ENCODE measurements at places on chromosomes 2 and 18. TPM values are rescaled to one million over a fixed set of nuclear protein-coding genes. Genes with fewer than 3 reads are reported as not detected.

- DNase-seq, result no peak
Observed at GRCh38 chr18:44765456-44765855, 84.8 kb downstream of the SETBP1 start.

DNA sequence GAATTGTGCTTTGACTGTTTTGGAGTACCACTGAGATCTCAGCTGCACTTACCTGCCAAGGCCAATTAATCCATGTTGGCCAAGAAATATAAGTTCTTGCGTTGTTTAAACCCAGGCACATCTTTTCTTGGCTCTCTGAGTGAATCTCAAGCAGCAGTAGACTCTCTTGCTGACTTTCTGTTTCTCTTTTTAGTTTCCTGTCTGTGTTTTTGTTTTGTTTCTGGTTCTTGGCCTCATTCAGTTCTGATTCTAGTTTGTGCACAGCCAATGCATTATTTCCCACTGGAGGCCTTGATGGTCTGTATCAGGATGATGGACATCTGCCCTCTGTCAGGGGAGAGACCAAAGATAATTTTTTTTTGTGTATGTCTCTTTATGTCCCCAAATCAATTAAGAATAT is 379.4 kb downstream of the CDH2 start:
- DNase-seq, result no peak

- DNase-seq, result no peak
Observed at GRCh38 chr2:20662308-20662937, 4.5 kb upstream of the GDF7 start.

Gene ASXL3
- total RNA-seq, result 0.57 TPM

- DNase-seq, result peak; percentile 90
Observed at GRCh38 chr2:96265349-96265839, 403 bp downstream of the TMEM127 start.

- DNase-seq, result no peak
Observed at GRCh38 chr2:157894694-157895435, 18.7 kb upstream of the ACVR1 start.

DNA sequence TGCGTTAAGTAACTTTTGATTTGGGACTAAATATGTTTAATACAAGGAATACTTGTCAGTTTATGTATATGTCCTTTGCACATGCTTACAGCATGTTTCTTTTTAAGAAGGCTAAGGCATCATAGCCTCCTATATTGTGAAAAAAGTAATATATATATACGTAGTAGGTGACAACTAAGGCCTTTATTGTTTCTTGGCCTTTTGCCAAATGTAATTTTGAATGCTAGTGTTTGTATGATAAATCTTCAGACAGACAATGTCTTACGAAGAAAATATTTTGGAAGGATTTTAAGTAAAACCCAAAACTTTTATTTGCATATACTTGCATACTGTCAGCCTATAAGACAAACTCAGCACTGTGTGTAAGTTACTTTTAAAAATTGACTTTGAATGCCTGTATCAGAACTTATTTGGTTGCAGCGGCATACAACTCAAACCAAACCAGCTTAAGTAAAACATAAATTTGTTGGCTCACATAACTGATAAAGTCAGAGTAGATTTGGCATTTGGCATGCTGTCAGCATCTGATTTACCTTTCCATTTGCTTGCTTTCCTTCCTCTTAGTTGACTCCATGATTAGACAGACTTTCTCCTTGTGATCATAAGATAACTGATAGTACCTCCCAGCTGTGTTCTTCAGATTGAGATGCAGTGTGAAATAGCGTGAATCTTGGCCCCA is 24.4 kb downstream of the UBE2E3 start:
- no peak for DNase-seq

Gene HOXD10
- total RNA-seq, result 0.47 TPM

DNA sequence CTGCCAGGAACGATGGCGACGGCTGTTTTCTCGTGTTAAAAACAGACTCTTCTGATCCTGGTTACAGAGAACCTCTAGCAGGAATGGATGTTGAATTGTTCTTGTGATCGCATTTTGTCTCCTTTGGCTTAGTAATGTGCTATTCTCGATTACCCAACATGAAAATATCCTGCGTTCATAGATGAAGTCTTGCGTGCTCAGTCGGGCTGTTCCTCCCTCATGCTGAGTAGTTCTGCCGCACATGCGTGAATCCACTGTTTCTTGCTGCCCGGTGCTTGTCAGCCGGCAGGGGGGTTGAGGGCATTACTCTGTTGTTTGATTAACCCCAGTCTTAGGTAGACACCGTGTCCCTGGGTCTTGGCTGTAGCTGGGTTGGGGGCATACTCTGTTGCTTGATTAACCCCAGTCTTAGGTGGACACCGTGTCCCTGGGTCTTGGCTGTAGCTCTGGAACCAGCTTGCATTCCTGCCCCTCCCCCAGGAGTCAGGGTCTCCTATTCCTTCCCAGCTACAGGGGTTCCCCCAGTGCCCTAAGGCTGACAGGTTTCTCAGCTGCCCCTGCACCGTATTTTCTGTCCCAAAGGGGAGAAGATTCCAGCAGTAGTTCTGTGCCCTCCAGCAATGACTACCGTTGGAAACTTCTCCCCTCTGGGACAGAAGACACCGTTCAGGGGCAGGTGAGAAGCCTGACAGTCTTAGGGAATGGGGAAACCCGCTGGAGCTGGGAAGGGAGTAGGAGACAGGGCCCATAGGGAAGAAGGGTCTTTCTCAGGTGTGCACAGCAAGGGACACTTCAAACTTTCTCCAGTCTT is 22.1 kb upstream of the ASB1 start:
- DNase-seq, result peak; percentile 61

DNA sequence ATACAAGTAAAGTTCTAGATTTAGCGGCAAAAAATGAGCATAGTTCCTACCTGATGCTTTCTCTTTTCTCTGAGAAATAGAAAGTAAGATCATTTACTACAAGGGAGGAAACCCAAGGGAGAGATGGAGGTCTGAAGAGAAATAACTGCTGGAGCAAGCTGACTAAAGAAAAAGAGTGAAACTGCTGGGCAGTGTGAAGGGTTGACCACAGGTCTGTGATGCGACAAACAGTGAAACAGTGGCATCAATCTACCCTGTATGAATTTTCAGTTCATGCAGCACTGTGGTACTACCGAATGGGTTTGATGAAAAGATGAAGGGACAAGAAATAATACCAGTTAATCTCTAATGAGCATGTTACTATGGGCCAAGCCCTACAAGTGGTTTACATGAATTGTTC is 52.2 kb downstream of the CUL3 start:
- no peak for DNase-seq

GRCh38 chr2:36748166-36748565 is 51.7 kb downstream of the VIT start:
- no peak for DNase-seq

DNA sequence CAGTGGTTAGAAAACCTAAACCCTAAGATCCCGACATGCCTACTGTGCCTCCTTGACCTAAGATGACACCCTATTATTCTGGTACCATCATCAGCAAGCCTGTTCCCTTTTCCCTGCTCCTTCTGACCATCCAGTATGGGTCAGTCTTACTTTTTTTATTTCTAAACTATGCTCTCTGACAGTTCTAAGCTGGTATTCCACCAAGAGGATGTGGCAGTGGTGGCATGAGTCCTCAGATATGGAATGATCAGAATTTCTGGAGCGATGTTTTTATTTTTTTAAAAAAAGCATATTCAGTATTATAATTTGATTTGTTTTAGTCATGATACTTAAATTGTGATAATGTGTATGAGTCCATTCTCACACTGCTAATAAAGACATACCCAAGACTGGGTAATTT is 145.9 kb upstream of the LHCGR start:
- DNase-seq, result no peak

Gene FLACC1
- total RNA-seq, result 3.4 TPM

DNA sequence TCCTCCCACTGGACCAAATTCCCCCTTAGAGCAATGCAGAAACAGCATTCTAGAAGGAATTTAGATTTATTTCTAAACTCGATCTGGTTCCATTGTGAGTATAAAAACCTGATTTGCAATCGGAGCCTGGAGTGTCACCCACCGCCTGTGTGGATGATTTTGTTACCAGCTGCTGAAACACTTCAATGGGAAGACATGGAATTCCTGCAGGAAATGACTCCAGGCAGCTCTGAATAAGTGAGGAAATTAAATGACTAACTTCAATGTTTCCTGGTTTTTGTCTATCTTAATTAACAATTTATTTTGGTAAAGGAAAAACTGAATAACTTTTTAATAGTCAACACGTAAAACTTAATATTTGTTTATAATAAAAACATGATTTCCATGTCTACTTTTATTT is 19.3 kb downstream of the CTAGE1 start:
- DNase-seq, result no peak

All from upper lobe of left lung (tissue), 6 donors.